LNCaP clone FGC (cell line): ENCODE measurements at places on chromosomes 16 and 17.

- DNase-seq, result no peak
These were observed 91.1 kb downstream of the NLK start for GRCh38 chr17:28133562-28133970.

DNA sequence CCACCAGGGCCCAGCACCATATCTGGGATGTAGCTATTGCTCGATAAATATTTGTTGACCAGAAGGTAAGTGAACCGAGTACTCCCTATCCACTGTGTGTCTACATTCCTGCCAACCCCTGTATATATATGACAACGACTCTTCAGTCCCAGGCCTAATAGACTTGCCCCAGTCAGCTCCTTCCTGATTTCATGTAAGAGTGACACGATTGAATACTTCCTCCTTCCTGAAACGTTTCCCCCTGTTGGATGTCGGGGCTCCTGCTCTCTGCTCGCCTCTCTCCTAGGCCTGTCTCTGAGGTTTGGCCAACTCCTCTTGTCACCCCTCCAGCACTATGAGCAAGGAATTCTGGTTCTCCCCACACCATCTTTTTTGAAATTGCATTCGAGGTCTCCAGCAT lies 178.9 kb downstream of the PRKCA start:
- DNase-seq, result no peak

DNA sequence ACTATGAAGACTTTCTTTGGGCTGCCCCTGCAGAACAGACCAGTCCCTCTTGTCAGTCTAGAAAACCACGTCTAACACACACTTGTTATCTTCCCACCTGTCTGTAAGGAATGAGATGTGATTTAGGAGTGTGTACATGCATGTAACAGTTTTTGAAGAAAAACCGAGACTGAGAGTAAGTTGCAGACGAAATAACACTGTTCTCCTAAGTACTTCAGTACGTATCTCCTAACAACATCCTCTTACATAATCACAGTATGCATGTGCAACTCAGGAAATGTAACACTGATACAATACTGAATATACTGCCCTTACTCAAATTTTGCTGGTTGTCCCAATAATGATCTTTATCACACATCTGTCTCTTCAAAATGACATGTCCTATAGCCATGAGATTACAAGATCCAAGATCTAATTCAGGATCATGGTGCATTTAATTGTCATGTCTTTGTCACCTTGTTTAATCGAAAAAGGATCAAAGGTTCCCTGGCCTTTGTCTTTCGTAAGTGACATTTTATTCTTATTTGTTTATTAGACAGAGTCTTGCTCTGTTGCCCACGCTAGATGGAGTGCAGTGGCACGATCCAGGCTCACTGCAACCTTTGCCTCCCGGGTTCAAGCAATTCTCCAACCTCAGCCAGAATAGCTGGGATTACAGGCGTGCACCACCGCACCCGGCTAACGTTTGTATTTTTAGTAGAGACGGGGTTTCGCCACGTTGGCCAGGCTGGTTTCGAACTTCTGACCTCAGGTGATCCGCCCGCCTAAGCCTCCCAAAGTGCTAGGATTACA lies 25.6 kb downstream of the CREBBP start:
- no peak for DNase-seq

DNA sequence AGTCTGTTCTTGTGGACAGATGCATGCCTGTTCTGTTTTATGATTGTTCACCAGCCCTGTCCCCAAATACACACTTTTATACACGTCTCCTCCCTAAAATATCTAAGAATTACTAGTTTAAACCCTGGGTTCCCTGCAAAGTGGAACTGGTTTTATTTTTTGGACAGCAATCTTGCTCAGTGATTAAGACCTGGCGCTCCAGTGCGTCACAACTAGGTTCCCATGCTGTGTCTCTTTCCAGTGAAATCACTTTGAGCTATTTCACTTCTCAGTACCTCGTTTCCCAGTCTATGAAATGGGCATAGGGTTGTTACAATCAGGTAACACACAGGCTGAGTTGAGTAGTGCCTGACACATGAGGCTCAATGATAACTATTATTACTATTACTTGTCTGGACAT lies 1.1 kb downstream of the CEP20 start:
- DNase-seq, result no peak

GRCh38 chr17:71600137-71600789 lies 520.6 kb upstream of the SOX9 start:
- no peak for DNase-seq

DNA sequence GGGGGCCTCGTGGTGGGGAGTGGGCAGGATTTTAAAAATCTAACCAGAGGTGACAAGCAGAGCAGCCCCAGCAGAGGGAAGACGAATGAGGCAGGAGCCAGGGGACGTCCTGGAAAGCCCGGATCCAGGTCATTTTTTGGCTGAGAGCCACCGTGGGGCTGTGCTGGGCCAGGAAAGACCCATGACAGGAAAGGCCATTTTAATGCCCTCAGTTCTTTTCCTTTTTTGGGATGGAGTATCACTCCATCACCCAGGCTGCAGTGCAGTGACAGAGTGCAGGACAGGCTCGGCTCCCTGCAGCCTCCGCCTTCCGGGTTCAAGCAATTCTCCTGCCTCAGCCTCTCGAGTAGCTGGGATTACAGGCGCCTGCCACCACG lies 30.5 kb upstream of the JPH3 start:
- DNase-seq, result no peak

DNA sequence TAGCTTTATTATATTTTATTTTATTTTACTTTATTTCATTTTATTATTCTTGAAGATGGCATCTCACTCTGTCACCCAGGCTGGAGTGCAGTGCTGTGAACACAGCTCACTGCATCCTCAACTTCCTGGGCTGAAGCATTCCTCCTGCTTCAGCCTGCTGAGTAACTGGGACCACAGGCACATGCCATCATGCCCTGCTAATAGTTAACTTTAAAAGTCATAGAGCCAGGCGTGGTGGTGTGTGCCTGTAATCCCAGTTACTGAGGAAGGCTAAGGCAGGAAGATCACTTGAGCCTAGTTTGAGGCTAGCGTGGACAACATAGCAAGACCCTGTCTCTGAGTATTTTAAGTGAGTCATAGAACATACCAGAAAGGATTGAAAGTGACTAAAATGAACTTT lies 38.7 kb downstream of the ESRP2 start:
- no peak for DNase-seq

GRCh38 chr17:44914148-44914547 lies 1.2 kb downstream of the GFAP start:
- no peak for DNase-seq

GRCh38 chr17:78272181-78272913 lies 40.9 kb downstream of the TMEM235 start:
- no peak for DNase-seq

DNA sequence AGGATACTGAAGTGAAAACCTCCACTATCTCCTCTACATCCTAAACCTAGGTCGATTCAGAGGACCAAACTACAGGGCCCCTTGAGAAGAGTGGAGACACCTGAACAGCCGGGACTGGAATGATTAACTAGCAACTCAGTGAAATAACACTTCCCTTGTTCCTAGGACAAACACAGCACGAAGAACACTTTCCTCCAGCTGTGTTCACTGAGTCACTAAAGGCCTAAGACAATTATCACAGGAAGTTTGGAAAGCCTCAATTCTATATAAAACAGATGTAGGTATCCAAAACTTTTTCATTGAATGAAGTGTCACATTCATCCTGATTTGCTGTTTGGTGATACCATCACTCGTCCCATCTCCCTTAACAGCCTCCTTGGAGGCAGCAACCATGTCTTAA lies 15.5 kb upstream of the CUEDC1 start:
- DNase-seq, result no peak

- no peak for DNase-seq
These were observed 396.8 kb downstream of the NPIPA8 start for GRCh38 chr16:17939723-17940122.

- no peak for DNase-seq
These were observed 44.3 kb downstream of the RGS9 start for GRCh38 chr17:65181237-65182061.

- no peak for DNase-seq
These were observed 233.3 kb downstream of the GRIN2A start for GRCh38 chr16:9948933-9949332.

- no peak for DNase-seq
These were observed 54.1 kb upstream of the FASN start for GRCh38 chr17:82152114-82152513.

DNA sequence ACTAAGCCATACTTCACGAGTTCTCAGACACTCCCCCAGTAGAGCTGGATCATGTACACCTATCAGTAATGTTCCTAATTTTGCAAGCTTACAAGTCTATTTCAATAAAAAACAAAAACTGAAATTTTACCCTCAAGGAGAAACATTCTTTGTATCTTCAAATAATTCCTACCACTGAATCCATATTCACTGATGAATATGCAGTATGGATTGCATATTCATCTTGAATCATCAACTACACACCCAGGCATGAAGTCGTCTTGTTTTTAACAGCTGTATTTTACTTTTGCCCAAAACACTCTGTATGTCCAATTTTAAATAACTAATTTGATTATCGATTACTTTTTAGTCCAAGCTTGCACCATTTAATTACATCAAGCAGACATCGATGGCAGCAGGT lies 31.8 kb downstream of the ZDHHC7 start:
- no peak for DNase-seq

- no peak for DNase-seq
These were observed 6.7 kb upstream of the GSG1L start for GRCh38 chr16:28069971-28070794.

- no peak for DNase-seq
These were observed 129 bp downstream of the IRX5 start for GRCh38 chr16:54930869-54931119.

DNA sequence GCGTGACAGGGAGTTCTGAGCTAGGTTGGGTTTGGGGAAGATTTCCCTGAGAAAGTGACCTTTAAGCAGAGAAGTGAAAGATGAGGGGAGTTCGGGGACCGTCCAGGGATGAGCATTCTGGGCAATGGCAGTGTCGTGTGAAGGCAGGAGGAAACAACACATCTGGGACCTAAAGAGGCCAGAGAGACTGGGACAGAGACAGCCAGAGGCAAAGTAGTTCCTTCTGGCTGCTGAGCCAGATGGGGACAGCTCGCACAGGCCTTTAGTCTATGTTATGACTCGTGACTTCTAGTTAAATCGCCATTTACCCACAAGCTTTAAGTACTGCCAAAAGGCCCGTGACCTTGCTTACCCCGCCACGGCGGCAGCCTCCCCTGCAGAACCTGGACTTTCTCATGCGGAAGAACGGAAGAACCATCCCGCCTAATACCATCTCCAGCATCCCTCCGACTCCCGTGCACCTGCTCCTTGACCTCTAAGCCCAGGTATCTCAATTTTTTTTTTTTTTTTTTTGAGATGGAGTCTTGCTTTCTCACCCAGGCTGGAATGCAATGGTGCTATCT lies 8.5 kb upstream of the MED11 start:
- DNase-seq, result no peak

DNA sequence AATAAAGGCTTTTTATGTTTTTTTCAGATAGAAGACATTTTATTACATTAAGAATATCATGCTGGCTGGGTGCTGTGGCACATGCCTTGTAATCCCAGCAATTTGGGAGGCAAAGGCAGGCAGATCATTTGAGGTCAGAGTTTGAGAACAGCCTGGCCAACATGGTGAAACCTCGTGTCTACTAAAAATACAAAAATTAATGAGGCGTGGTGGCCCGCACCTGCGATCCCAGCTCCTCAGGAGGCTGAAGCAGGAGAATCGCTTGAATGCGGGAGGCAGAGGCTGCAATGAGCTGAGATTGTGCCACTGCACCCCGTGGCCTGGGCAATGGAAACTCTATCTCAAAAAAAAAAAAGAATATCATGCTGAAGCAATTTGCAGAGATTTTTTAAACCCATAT lies 29.1 kb upstream of the HAPSTR1 start:
- DNase-seq, result no peak

DNA sequence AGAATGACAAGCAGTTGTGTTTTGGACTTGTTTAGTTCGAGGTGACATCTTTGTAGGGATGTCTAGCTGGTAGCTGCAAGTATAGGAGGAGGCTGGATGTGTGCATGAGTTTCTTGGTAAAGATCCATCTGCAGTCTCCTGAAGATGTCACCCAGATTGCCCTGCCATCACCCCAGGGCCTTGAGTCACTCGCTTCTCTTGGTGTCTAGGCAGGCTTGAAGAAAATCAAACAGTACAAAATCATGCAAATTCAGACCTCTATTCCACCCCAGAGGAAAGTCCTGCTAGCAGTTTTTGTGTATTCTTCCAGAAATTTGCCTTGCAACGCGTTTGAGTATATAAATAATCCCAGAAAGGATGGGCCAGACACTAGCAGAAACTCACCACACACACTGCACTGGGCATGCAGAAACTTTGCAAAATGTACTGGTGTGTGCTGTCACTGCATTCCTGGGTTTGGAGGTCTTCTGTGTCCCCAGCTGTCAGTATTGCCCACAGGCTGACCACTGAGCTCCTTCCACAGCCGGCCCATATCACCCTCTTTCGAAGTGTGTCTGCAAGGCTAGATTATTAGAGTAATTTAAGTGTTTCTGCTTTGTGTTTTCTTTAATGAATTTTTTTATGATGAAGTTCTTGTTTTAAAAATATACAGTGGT lies 51.5 kb downstream of the TENT4B start:
- DNase-seq, result no peak

GRCh38 chr17:57552114-57552624 lies 192.9 kb downstream of the CCDC182 start:
- DNase-seq, result no peak
